ENCODE measurements at places on chromosomes 5 and 9.
A peak's percentile ranks its signal among the peaks of the same experiment; 100 is the strongest.

- no peak for DNase-seq
Measured at GRCh38 chr9:4615251-4615650, 46.8 kb upstream of the PLPP6 start.

DNA sequence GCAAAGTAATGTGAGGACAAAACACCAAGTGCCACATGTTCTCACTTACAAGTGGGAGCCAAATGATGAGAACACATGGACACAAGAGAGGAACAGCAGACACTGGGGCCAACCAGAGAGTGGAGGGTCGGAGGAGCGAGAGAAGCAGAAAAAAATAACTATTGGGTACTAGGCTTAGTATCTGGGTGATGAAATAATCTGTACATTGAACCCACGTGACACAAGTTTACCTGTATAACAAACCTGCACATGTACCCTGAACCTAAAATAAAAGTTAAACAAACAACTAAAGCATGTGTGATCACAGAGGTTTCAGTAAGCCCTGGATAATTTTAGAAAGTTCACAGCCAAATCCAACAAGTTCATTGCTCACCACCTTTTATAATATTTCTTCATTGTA is 160.1 kb downstream of the TENT4A start:
- no peak for DNase-seq

DNA sequence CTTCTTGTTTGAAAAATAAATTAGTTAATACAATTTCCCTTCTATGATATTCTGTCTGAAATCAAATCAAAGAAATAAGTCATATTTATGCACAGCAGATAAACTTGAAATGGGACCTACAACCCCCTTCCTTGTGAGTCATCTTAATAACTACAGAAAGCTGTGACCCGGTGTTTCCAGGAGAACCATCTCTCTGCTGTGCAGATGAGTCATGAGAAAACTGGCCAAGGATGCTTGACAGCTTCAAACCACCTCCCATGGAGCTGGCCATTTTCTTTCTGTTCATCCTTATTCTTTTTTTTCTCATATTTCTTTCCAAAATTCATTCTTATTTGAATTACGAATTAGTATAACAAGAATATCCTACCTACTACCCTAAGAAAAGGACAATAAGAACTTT is 43.4 kb upstream of the NR4A3 start:
- DNase-seq: no peak

DNA sequence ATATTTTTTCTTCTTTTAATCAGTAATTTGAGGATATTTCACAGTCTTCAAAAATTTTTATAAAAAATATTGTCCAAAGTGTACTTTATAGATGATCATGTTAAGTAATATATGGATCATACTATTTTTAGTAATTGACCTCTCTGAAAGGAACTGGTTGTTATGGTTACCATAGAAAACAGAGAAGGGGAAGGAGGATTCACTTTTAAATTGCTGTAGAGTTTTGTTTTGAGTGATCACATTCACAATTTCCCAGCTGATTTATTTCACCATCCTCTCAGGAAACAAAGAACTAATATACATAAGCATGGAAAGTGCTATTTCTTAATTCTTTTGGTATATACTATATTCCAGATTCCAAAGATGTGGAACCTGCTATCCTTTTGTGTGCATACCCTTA is 56.5 kb upstream of the NREP start:
- DNase-seq: no peak

- DNase-seq: peak; percentile 5
Measured at GRCh38 chr9:100216178-100216787, 117.2 kb downstream of the INVS start.

DNA sequence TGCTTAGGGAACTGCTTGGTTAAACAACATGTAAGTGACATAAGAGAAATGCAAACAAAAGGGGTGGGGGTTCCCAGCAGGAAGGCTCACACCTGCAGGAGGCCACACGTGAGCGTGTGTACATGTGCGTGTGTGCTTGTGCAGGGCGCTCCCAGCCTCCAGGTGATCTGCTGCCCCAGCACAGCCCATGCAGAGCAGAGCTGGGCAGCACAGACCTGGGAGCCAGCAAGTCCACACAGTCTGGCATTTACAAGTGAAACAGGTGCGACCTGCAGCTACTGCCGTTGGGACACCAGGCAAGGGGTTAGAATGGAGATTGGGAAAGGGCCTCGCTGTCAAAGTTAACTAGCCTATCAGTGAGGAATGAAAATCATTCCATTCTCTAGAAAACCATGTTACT is 41.8 kb downstream of the GRAMD2B start:
- DNase-seq: no peak

GRCh38 chr5:59843511-59844213 is 49.9 kb downstream of the PDE4D start:
- DNase-seq: no peak

- no peak for DNase-seq
Measured at GRCh38 chr9:7507566-7508270, 291.9 kb downstream of the DMAC1 start.

DNA sequence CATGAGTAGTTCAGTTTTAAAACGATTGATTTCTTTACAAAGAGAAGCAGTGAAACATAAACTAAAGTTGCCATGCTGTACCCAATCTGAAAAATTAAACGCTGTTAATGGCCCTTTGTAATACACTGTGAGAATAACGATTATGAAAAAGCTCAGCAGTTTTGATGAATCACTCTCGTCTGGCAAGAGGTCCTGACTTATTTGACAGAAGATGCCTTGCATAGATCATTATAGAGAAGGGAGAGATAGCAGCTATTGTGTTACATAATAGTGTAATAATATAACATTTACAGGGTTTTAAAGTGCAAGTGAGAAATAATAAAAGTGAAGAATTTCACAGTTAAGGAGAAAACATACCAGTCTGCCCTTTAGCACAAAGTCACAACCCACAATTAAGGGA is 361.5 kb upstream of the CDH10 start:
- DNase-seq: no peak

GRCh38 chr5:172506921-172507320 is 52.6 kb upstream of the SH3PXD2B start:
- DNase-seq: no peak

DNA sequence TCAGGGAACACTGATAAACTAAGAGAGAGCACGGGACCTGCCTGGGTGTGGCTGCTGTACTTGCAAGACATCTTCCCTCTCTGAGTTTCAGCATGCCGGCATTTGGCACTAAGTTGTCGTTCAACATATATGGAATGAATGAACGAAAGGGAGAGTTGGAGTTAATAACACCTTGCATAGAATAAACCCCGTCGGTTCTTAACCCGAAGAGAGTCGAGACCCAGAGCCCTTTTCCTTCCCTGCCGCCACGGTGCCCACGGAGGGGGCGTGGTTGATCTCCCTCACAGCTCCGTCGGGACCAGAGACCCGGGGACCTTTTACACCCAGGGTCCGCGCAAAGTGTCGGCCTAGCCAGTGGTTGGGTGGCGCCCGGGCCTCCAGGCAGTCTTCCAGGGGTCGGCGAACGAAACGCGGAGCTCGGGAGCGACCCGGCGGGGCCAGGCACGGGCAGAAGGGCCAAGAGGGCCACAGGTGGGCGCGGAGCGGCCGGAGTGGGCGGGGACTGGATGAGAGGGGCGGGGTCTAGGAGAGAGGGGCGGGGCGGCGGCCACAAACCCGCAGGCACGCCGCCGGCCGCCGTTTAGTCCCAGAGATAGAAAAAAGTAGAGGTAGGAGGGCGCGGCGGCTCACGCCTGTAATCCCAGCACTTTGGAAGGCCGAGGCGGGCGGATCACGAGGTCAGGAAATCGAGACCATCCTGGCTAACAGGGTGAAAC is 735 bp upstream of the RPL26L1 start:
- peak; percentile 59 for DNase-seq

GRCh38 chr9:124475868-124476690 is 25.8 kb downstream of the ADGRD2 start:
- DNase-seq: no peak

DNA sequence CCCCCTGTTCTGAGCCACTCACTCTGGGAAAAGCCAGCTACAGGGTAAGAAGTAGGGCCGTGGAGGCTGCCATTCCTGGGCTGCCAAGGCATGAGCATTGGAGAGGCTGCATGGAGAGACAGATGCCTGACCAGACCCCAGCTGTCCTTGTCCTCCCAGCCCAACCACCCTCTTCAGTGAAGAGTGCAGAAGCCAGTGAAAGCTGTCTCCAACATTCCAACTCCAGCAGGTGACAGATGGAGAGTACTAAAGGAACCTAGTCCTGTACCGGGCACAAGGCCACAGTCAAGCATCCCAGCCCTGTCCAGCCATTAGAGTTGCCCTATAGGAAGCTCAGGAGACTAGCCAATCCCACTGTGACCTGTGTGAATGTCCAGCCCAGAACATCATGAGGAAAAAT is 165.1 kb downstream of the DIRAS2 start:
- no peak for DNase-seq

DNA sequence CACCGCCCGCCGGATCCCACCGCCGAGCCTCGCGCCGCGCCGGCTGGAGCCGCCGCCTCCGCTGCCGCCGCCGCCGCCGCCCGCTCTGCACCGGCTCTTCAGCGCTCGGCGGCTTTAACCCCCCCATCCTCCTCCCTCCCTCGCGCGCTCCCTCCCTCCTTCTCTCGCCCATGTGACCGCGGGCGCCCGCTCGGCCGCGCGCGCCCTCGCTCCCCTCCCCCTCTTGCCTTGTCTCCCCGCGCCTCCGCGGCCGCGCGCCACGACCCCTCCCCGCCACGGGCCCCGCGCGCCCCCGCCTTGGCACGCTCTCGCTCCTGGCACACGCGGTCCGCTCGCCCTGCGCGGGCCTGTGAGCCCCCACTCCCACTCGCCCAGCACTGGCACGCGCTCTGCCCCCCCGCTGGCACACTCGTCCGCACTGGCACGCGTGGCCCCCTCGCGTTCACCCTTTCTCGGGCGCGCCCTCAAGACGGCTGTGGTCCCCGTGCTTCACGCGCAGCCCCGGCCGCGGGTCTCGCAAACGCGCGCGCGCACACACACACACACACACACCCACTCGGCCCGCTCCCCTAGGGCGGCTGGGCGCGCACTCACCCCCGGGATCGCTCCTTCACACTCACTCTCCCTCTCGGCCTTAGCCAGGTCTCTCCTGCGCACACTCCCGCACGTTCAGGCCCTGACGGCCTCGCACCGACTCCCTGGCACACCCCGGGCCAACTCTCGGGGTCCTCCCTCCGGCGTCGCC is at the start of gene CNTFR:
TSS of gene CNTFR (minus strand) at position 89 of the 745 bp plus-strand sequence. CDS start 20,743 bp downstream, outside the sequence.
- DNase-seq: peak; percentile 75

- DNase-seq: no peak
Measured at GRCh38 chr5:67305913-67306710, 109.5 kb upstream of the CD180 start.

DNA sequence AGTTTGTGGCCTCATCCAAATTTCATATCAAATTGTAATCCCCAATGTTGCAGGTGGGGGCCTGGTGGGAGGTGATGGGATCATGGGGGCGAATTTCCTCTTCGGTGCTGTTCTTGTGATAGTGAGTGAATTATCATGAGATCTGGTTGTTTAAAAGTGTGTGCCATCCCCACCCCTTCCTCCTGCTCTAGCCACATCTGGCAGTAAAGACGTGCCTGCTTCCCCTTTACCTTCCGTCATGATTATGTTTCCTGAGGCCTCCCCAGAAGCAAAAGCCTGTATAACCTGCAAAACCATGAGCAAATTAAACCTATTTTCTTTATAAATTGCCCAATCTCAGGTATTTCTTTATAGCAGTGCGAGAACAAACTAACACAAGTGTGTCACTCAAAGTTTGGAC is 71.0 kb upstream of the MOCS2 start:
- DNase-seq: no peak

DNA sequence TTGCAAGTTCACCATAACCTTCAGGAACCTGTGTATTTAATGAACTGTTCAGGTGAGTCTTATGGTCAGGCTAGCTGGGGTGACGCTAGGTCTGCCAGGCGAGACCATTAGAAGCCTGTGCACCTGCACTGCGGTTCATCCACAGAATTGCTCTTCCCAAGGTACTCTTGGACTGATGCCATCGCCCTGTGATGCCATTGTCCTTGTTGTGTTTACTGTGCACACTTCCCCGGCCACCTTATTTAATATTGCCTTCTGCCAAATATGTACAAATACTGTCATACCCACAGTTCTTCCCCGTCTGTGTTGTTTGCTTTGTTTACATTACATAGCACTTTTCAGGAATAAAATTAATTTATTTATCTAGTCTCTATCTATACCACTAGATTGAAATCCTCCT is 66.3 kb downstream of the RCL1 start:
- DNase-seq: no peak

DNA sequence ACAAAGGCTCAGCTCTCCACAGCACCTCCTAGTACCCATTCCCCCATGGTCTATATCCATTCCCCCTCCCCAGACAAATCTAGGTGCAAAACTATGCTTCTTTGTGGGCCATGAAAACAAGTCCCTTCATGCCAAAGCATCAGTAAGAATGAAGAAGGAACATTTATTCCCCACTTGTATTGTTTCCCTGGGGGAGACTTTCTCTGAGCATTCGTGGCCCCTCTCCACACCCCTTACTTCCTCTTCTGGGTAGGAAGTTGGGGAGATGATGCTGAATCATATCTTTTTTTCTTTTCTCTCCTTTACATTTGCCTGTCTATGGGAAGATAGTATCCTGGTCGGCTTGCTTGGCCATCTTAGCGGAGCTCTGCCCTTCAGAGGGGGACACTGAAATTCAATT is 246.8 kb downstream of the NSG2 start:
- no peak for DNase-seq

- DNase-seq: no peak
Measured at GRCh38 chr9:5586391-5586802, 42.5 kb upstream of the RIC1 start.

DNA sequence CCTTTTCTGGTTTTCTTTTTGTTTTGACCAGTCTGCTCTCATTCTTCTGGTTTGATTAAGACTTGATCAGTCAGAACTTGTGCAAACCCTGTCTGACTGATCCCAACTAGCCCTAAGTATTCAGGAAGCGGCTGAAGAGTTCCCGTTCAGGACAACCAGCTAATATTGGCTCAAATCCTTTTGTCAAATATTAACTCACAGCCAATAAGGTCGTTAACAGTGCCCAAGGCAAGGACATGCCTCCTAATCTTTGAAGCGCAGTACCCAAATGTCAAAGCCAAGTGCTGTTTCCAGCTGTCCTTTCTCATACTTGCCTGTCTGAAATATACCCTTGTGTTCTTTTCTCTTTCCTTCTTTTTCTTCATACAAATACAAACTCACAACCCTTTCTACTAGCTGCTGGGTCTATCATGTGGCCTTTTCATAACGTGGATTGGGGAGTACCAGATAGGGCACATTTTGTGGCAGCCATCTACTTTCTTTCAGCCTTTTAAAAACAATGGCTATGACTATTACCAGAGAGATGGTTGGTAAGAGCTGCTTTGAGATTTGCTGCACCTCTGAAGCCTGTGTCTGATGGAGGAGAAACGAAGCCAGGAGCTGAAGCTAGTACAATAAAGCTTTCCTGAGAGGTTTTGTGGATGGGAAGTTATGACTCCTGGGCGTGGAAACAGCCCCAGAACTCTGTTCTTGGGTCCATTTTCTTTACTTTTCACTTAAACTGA is 266.4 kb upstream of the ZNF608 start:
- no peak for DNase-seq

Data from hypothalamus (tissue), 51 donors.